ENCODE measurements at places on chromosomes 16 and 17.

DNA sequence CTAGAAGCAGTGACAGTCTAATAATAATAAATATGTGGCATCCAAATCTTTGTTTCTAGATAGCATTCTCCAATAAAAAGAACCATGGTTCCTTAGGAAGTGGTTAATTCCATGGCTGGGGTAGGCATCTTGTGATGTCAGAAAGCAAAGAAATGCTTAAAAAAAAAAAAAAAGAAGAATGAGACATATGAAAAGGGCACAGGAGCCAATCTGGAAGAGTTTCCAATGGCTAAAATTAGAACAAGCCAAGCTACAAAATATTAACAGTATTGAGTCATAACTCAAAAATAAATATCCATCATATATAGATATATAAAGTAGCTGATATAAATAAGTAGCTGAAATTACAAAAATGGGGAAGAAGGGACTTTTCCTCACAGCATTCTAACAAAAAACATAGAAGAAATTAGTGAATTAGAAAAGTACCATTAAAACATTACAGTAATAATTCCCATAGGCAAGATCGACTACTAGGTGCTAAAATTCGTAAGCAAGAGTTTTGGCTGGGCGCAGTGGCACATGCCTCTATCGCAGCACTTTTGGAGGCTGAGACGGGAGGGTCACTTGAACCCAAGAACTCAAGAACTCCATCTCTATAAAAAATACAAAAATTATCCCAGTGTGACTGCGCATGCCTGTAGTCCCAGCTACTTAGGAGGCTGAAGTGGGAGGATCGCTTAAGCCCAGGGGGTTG, 111.3 kb downstream of the TRIM37 start:
- DNase-seq: no peak

- no peak for DNase-seq
These were observed 234.6 kb downstream of the MSI2 start for GRCh38 chr17:57490890-57491289.

GRCh38 chr17:22411185-22411784, 719.0 kb downstream of the KCNJ18 start:
- DNase-seq: no peak

GRCh38 chr16:51960931-51961330, 586.0 kb downstream of the TOX3 start:
- no peak for DNase-seq

- no peak for DNase-seq
These were observed 37.7 kb downstream of the CMTM4 start for GRCh38 chr16:66658860-66659190.

DNA sequence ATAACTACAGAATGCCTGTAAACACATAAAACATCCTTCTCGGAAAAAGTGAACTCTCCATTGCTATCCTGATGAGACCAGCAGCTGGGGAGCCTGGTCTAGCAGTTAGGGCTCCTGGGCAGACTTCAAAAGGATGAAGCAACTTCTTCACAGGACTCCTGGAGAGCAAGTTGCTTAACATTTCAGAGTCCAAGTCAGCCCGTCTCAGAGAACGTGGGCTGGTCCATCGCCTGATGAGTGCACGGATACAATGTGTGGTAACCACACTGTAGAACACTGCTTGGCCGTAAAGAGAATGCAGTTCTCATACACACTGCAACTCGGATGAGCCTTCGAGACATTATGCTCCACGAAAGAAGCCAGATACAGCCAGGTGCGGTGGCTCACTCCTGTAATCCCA, 52.7 kb downstream of the TMEM235 start:
- no peak for DNase-seq

GRCh38 chr17:56678249-56679114, 85.0 kb downstream of the NOG start:
- DNase-seq: no peak

GRCh38 chr17:37683454-37683984, 40.3 kb upstream of the DDX52 start:
- DNase-seq: no peak

DNA sequence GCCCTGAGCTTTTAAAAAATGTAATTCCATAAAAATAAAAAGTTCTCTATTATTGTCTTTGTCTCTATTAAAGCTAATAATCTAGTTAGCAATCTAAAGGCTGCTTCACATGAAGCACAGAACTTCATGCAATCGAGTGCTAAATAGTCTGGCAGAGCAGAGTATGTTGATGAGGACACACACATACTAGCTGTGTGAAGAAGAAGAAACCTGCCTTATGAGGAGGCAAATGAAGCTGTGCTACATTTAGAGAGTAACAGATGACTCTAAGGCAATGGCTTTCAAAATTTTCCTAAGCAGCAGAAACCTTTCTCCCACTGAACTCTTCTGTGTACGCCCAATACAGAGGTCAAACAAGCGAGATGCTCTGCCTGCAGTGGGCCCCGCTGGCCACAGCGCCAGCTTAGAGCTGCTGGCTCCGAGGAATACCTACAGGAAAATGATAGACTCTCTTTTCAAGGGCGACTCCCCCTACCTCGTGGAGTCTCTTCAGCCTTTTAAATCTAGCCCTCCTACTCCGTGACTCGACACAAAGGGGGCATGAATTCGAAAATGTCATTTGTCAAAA, 39.2 kb downstream of the GNA13 start:
- no peak for DNase-seq
